ENCODE measurements at places on chromosomes 6 and 20.

GRCh38 chr6:82750556-82750955, 315.1 kb downstream of the UBE3D start:
- ATAC-seq: no peak

- peak; percentile 3 for ATAC-seq
These were observed 717 bp upstream of the ASF1A start for GRCh38 chr6:118893064-118893806.

DNA sequence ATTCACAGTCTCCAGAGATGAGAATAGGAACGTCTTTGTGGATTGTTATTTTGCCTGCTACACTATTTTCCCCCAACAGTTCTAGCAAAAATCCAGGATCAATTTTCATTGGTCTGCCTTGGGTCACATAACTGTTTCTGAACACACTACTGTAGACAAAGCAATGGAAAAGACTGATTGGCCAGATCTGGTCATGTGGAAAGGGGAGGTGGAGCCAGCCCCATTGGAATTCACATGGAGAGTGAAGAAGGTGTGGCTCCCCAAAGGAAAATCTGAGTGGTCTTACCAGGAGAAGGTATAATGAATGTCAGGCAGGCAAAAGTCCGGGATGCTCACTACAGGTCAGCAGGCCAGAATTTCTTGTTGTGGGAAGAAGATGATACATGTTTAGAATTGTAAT, 9.5 kb upstream of the TP53RK start:
- ATAC-seq: no peak

GRCh38 chr6:170459451-170459850, 93.7 kb downstream of the PSMB1 start:
- peak; percentile 74 for ATAC-seq

- no peak for ATAC-seq
These were observed 1.1 kb upstream of the BEND6 start for GRCh38 chr6:56953597-56954402.

DNA sequence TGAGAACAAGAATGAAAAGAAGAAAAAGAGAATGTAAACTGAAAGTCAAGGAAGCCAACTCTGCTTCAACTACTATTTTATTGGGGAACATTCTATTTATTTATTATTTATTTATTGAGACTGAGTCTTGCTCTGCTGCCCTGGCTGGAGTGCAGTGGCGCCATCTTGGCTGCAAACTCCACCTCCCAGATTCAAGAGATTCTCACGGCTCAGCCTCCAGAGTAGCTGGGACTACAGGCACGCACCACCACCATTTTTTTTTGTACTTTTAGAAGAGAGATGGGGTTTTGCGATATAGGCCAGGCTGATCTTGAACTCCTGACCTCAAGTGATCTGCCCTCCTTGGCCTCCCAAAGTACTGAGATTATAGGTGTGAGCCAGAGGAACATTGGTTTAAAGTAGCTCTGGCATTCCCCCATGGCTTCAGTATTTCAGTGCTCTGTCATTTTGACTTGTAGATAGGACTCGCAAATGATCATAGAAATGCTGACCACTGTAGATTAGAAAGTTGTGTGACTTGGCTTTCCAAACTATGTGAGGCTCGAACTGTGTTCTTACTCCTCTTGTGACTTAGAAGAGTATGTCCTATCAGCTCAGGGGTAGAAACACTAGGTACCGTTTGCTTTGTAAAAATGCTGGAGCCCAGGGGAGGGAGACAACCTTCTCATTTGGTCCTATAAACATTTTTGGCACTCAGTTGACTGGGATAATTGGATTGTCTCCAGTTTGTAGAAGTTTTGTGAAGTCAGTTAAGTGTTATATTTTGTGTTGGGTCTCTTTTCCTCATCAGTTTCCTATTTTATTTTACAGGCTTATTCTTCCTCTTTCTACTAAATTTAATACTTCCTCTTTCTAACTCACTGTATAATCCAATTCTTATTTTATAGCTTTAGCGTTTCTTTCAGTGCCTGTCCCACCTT, 544.9 kb upstream of the CITED2 start:
- ATAC-seq: no peak

GRCh38 chr20:32473231-32474008, 111.7 kb downstream of the NOL4L start:
- ATAC-seq: no peak

GRCh38 chr20:47680804-47681529, 104.3 kb downstream of the SULF2 start:
- no peak for ATAC-seq

DNA sequence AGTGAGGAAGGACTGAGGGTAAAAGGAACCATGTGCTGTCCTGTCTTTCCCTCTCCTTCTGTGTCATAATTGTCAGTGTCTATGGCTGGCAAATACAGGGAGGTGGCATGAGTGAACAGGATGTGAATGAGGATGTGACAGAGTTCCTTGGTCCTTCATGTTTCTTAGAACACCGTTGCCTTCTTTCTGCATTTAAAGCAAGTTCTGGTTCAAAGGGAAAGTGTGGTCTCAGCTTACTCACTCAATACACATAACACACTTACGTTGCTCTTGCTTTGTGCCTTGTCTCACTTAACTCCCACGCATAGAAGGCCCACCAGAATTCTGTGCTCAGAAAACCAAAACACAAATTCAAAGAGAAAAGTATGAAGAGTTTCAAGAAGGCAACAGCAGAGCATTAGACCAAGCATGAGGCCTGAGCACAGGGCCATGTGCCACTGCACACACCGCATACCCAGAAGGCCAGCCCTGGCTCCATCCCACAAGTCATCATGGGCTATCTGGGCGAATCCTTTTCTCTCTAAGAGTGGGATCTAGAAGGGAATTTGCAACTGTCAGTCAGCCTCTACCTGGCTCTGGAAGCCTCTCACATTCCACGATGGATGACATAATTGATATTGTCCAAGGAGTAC, 38.9 kb upstream of the SAYSD1 start:
- ATAC-seq: no peak

- ATAC-seq: no peak
These were observed 38.2 kb downstream of the DTD1 start for GRCh38 chr20:18625907-18626655.

DNA sequence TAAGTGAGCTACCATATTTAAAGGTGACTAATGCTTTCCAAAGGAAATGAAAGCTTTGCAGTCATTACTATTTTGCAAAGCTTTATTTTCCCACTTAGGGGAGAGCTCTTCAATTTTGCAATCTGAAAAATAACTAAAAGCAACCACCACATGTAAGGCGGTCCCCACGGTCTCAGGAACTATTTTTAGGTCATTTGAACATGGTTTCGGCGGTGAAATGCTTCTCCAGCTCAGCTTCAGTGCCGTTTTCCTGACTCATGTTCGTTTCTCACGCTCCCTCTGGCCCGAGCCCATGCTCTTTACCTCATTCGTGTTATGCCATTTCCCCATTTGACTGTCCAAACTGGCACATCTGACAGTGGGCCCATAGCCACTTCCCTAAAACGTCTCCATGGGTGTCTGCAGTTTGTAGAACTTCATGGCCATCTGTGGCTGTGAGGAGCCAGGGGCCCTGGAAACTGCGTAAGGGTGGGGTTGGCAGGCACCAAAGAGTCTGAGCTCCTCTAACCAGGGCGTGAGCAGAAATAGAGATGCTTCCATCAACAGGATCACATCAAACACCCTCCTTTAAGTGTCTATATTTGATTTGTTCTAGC, 46.5 kb downstream of the ADTRP start:
- no peak for ATAC-seq

DNA sequence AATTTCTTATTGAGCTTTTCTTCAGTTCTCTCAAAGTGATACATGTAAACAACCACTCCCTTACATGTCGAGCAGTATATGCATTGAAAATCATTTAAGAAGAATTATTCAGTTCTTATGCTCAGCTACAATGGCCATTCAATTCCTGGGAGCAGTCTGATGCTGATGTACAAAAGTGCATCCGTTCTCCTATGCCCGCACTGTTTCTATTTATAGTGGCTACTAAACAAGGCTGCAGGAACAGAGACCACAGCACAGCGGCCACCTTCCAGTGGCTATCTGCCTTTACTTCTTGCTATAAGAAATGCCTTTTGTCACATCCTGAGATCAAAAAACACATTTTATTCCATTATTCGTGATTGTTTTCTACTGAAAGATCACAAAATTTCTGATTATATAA, 82.2 kb downstream of the FHL5 start:
- ATAC-seq: no peak

DNA sequence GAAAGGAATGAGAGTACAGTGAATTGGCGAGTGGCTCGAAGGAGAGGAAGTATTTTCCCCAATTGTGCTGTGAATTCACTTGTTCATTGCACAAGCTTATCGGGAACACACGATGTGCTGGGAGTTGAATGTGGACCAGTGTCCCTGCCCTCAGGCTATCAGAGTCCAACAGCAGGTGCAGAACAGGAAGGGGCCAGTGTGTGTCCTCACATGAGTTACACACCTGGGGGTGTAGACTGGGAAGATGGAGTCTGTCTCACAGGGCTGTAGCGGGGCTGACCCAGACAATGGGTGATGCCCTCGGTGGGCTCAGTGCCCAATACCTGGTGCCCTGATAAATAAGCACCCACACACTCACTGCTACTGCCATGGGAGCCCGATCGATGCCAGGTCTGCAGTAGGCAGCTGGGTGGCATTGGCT, 14.4 kb downstream of the DUSP22 start:
- no peak for ATAC-seq

- no peak for ATAC-seq
These were observed 8.5 kb upstream of the REPS1 start for GRCh38 chr6:138996524-138996923.

DNA sequence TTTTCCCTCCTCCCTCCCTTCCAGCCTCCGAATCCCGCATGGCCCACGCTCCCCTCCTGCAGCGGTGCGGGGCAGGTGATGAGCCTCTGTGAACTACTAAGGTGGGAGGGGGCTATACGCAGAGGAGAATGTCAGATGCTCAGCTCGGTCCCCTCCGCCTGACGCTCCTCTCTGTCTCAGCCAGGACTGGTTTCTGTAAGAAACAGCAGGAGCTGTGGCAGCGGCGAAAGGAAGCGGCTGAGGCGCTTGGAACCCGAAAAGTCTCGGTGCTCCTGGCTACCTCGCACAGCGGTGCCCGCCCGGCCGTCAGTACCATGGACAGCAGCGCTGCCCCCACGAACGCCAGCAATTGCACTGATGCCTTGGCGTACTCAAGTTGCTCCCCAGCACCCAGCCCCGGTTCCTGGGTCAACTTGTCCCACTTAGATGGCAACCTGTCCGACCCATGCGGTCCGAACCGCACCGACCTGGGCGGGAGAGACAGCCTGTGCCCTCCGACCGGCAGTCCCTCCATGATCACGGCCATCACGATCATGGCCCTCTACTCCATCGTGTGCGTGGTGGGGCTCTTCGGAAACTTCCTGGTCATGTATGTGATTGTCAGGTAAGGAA, at the start of gene OPRM1:
TSS of gene OPRM1 (plus strand) at position 10 of the 612 bp plus-strand sequence. CDS start at position 315, 305 bp downstream.
- peak; percentile 95 for ATAC-seq

DNA sequence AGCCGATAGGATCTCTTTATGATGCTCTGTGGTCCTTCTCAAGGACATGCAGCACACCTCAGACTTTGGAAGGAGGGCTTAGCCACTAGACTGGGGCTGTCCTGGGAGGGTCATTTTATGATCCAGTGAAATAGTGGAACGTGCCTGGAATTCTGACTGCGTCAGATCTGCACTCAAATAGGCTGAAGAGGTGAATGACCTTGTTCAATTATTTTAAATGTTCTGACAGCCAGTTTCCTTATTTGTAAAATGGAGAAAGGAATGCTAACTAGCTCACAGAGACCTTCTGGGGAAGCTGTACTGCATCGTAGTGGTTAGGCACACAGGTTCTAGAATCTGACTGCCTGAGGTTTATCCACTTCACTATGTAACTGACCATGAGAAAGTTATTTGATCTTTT, 587.5 kb downstream of the MAFB start:
- no peak for ATAC-seq

- ATAC-seq: peak; percentile 63
These were observed 898.8 kb downstream of the KIF16B start for GRCh38 chr20:15674253-15675060.

DNA sequence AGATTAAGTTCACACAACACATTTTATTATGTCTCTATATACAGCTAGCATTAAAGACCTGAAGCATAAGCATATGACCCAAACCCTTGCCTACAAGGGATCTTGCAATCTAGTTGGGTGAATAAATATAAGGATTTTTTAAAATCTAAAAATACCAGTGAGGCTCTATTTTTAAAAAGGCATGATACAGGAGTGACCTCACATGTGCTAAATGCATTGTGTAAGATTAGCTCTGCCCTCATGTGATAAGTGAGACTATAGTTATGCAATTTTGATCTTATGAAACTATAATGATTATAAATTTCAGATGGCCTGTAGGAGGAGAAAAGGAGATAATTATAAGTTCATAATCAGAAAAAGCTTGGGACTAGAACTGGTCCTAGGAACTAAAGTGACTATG, 451.0 kb upstream of the MAN1A1 start:
- ATAC-seq: no peak

DNA sequence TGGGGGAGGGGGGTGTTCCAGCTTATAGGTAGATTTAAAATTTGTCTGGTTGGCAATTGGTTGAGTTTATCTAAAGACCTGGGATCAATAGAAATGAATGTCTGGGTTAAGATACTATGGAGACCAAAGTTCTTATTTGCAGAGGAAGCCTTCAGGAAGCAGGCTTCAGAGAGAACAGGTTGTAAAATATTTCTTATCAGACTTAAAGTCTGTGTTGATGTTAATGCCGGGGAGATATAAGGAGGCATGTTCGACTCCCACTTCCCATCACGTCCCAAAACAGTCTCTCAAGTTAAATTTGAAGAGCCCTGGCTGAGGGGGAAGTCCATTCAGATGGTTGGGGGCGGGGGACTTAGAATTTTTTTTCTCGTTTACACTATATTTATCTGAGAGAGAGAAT, 12.3 kb upstream of the BLCAP start:
- no peak for ATAC-seq

GRCh38 chr6:45988635-45989034, 27.0 kb downstream of the CLIC5 start:
- ATAC-seq: no peak

- peak; percentile 22 for ATAC-seq
These were observed 2.0 kb downstream of the SPAG4 start for GRCh38 chr20:35617397-35618262.

DNA sequence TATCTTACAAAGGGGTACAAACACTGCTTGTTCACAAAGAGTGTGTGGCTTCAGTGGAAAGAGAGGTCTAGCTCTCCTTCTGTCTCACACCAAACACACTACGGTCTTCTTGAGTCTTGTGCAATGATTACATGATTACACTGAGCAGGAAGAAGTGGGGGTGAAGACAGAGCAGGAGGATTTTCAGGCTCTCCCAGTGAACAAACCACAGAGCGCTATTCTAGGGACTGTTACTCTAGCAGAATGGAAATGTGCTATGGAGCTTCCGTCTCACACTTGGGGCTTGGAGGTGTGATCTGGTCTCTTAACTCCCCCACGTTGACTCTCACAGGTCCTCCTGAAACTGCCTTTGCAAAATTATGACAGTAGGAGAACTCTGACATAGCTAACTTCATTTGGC, 203.4 kb downstream of the MYLK4 start:
- no peak for ATAC-seq

GRCh38 chr6:131139599-131139998, 4.3 kb downstream of the AKAP7 start:
- no peak for ATAC-seq

DNA sequence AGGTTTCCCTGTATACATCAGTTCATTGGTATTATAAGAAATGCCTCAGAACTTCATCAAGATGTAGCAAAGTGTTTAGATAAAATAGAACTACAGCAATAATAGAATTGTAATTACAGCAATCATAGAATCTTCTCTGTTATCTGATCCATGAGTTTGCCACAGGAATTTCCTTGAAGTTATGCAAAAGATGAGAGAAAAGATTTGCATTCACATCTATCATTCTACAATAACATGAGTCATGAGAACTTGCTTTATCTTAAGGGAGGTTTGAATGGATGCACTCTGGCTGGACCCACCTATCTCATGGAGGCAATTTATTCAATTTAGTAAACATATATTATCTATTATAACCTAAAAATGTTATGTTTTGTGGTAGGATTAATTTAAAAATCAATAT, 329.8 kb upstream of the EPHA7 start:
- no peak for ATAC-seq

Measured in SK-N-SH treated with all-trans-retinoic acid at 6 μM for 48 hours (cell line).